ENCODE measurements at places on chromosomes 12 and 14. TPM values are rescaled to one million over a fixed set of nuclear protein-coding genes. Genes with fewer than 3 reads are reported as not detected.

DNA sequence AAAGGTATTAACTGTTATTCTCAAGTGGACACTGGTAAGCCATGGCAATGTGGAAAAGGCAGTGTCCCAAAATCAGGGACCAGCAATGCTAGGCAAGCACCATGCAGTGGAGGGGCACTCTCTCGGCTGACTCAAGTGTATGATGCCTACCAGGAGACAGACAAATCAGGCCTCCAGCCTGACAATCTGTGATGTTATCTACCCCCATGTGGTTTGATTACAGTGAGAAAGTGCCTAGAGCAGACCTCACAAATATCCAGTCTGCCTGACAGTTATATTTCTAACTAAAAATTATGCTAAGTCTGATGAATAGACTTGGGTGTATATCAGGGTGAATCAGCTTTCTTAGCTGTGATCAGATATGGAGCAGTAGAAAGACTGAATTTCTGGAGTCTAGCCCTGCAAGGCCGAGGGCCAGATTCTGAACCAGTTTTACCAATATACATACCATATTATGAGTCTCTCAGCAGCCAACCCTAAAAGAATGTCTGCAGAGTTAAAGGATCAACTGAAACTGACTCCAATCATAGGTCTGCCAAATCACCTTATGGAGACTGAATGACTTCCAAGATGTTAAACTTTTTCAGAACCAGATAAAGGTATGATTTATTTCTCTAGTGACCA is 3.2 kb downstream of the PLBD1 start:
- no peak for DNase-seq

DNA sequence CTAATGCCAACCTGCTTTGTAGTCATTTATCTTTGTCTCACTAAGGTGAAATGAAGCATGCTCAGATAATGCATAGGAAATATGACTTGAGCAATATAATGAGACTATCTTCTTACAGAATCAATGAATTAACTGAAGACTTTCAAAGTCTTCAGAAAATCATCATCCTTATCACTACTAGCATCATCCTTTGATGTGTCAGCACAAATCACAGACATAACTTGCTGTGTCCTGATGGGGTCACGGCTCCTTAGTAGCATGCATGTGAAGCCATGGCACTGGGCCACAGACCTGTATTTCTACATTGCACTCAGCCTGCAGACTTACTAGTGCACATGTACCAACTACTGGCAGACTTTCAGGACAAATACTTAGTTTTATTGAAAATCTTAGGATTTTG is 18.9 kb downstream of the TMEM260 start:
- DNase-seq, result no peak

DNA sequence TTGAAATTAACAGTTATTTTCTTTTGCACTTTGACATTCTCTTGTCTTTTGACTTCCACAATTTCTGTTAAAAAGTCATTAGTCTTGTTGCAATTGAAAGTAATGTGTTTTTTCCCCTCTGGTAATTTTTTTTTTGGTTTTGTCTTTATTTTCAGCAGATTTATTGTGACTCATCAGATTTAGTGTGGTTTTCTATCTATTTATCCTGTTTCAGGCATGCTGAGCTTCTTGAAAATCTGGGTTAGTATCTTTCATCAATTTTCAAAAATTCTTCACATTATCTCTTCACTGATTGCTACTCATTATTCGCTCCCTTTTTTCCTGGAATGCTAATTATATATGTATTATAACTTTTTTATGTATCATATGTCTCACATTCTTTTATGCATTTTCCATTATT is 15.3 kb upstream of the NTF3 start:
- DNase-seq, result no peak

DNA sequence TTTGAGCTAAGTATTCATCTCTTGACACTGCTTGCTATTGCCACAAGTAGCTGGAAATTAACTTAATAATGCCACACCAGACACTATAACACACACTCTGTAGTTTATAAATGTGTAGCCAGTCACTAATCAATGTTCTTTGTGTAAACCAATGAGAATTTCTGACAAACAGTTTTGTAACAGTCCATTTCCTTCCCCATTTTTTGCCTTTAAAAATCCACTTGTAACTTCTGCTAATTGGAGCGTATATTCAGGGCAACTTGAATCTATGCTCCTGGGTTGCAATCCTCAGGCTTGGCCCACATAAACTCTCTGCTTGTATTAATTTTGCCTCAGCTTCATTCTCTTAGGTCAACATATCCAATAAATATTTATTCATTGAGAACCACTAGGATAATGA is 125.0 kb upstream of the DHRS4 start:
- DNase-seq, result no peak

DNA sequence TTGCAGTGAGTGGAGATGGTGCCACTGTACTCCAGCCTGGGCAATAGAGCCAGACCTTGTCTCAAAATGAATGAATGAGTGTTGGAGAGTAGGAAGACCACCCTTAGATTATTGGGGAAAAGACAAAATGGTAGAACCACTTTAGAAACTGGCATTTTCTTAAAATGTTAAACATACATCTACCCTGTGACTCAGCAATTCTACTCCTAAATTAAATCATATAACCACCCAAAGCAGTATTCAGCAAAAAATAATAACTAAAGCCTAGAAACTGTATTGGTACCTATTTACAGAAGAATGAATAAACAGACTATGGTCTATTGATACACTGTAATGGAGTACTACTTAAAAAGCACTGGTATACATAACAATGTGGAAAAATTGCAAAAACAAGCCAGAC is 9.1 kb downstream of the NUP37 start:
- DNase-seq, result no peak

- no peak for DNase-seq
Measured at GRCh38 chr14:68690089-68690958, 102.5 kb downstream of the ZFP36L1 start.

- DNase-seq, result no peak
Measured at GRCh38 chr12:29640589-29641345, 143.0 kb downstream of the TMTC1 start.

DNA sequence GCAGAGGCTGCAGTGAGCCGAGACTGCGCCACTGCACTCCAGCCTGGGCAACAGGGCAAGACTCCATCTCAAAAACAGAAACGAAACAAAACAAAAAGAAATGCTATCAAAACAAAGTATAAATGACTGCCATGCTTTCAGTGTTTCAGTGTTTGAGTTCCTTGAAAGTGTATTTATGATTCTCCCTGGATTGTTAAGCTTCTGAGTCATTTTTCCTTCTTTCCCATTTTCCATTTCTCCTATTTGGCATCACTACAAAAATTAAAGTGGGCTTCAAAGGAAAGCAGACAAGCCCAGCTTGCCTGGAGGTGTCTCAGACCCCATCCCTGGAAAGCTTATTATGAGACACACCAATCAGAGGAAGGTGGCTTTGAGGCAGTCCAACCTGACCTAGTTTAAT is 35.1 kb downstream of the NIN start:
- no peak for DNase-seq

- DNase-seq, result no peak
Measured at GRCh38 chr14:68713782-68714181, 79.1 kb downstream of the ZFP36L1 start.

DNA sequence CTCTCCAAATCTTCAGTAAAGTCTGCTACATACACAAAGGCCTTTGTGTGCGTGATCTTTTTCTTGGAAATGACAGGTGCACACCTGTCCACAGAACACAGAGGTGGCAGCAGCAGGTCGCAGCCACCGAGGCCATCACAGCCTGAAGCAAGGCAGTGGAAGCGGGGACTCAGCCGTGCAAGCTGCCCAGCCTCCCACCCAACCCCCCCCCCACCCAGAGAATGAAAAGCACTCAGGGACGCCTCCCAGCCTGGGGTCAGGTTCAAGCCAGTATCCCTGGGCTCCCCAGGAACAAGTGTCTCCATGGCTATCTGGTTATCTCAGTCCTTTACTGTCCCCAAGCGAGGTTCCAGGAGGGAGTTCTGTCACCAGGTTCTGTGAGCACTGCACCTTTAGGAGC is 31.2 kb upstream of the TSPAN9 start:
- no peak for DNase-seq

The LGALS3 gene
- total RNA-seq, result 8.9 TPM

The PLEK2 gene
- total RNA-seq, result 6.5 TPM

The ACOT4 gene
- total RNA-seq, result 3.1 TPM

The SLC25A21 gene
- total RNA-seq, result not detected

The PLA2G1B gene
- total RNA-seq, result not detected

Measured in activated naive CD4-positive, alpha-beta T cell treated with anti-CD3 and anti-CD28 coated beads, Interleukin-2, amount 50 U/mL, for 72 hours (primary cell).